ENCODE measurements at places on chromosomes 16 and 17.

DNA sequence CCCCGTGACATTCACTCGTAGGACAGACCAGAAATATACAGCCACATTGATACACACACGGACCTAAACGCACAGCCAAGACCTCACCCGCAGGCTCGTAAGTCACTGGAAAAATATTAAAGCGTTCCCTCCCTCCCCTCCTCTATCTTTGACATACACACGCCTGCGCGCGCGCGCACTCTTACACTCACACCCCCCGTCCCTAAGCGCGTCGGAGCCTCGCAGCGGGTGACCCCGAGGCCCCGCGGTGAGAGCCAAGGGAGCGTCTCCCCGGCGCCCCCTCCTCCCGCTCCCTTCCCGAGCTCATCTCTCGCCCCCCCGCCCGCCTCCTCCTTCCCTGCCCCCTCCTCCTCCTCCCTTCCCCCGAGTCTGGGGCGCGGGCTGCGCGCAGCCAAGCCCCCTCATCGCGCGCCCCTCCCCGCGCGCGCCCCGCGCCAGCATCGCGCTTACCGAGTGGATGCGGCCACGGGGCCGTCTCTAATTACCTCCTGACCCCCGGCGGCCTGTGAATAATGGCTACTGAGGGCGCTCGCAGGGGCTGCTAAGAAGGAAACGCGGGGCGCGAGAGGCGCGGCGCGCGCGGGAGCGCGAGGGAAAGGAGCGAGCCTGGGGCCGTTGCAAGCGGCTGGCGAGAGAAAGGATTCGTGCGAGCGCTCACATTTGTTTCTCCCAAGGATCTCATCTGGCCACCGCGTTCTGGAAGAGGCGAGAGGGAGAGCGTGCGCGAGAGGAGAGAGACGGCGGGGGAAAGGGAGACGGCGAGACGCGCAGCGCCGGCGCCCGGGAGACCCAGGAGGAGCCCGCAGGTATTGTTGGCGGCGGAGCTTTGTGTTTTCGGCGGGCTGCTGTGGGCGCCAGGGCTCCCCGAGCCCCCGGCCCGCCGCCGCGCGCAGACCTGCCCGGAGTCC, 42.4 kb downstream of the RAI1 start:
- peak; percentile 42 for ATAC-seq

- no peak for ATAC-seq
Observed at GRCh38 chr16:87878704-87879103, 9.4 kb upstream of the SLC7A5 start.

DNA sequence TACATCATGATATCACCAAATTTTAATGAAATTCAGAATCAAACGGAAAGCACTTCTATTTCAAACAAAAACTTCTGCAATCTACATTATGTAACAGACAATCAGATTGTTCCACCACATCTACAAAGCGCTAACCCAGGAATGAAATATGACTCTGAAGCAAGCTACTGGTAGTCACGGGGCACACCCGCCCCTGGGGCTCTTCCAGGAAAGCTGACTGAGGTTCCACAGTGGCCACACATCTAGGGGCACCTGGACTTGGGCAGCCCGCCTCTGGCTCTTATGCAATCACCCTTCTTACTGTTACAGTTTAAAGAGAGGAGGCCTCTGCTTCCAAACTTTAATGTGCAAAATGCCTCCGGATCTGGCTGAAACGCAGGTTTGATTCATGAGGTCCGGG, 27.5 kb downstream of the ZCCHC14 start:
- no peak for ATAC-seq

DNA sequence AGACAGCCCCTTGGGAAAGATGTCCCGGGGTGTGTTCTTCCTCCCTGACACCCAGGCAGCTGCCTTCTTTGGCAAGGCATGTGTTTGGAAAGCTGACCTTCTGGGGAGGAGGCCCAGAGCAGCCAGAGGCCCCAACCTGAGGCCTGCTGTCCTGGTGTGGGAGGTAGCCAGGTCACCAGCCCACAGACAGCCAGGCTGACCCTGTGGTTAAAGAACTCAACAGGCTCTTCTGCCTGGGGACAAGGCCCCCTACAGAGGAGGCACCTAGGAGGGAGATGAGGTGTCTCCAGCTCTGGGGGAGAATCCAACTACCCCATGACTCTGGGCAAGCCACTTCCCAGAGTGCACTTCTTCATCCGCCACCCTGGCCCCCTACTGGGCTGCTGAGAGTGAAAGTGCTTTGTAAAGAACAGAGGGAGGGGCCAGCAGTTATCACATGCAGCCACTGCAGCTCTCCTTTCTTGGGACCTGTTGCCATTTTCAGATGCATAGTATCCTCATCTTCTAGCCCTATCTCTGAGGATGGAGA, 13.1 kb upstream of the SREBF1 start:
- peak; percentile 25 for ATAC-seq

- no peak for ATAC-seq
Observed at GRCh38 chr16:85401917-85402766, 211.0 kb upstream of the GSE1 start.

- no peak for ATAC-seq
Observed at GRCh38 chr17:20173091-20173490, 163.9 kb downstream of the SPECC1 start.

GRCh38 chr16:27291106-27291505, 22.5 kb upstream of the NSMCE1 start:
- no peak for ATAC-seq

All from activated T-helper 17 cell treated with anti-CD3 and anti-CD28 coated beads, Interleukin-2, amount 50 U/mL, for 72 hours (primary cell).